ENCODE measurements at places on chromosomes 16 and 17. TPM values are rescaled to one million over a fixed set of nuclear protein-coding genes. Genes with fewer than 3 reads are reported as not detected.

DNA sequence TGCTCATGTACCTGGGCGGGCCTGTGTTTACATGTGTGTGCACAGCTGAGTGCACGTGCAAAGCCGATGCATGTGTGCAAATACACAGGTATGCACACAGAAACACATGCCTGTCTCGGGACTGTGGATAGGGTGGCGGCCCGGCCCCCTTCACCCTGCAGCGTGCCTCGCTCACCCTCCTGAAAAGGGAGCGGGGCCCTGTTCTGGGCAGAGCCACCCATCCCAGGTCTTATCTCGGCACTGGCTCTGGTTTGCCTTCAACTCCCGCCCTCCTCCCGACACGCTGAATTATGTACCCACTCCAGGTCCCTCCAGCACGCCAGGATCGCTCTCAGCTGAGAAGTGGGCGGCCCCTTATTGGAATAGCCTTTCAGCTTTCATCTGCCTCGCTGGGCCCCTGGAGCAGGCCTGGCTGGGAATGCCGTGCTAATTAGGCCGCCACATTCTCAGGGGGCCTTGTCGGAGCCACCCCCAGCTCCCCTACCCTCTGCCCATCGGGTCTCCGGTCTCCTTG, 77.8 kb downstream of the RTN4RL1 start:
- no peak overlapping the region for H3K4me3 ChIP-seq
- no peaks in the 10 kb centered on the region for H3K4me1 ChIP-seq
- no peak for DNase-seq
- no peaks in the 10 kb centered on the region for H3K36me3 ChIP-seq
- H3K27ac ChIP-seq, result no peak overlapping the region

The NTN1 gene
- 2.9 TPM for total RNA-seq

The SALL1 gene
- 1.1 TPM for total RNA-seq

DNA sequence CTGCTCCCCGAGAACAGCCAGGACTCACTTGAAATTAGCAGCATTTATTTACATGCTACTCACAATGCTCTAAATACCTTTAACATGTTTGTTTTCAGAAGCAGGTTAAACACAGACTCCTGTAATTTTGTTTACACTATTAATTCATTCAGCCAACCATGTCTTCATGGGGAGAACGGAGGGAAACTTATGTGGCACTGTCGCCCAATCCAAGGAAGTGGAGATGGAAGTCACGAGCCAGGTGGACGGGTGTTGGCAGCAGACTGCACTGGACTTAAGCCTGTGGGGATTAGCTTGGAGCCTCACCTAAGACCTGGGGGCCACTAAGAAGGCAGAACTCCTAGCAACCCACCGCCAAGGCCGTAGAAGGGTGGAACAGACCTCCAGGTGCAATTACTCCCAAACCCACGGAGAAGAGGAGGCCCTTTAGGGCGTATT, 8.8 kb upstream of the GFAP start:
- H3K4me1 ChIP-seq, result no peaks in the 10 kb centered on the region
- no peaks in the 10 kb centered on the region for H3K36me3 ChIP-seq
- no peak overlapping the region for H3K27ac ChIP-seq
- H3K4me3 ChIP-seq, result no peak overlapping the region

The C16orf46 gene
- total RNA-seq, result 0.08 TPM

DNA sequence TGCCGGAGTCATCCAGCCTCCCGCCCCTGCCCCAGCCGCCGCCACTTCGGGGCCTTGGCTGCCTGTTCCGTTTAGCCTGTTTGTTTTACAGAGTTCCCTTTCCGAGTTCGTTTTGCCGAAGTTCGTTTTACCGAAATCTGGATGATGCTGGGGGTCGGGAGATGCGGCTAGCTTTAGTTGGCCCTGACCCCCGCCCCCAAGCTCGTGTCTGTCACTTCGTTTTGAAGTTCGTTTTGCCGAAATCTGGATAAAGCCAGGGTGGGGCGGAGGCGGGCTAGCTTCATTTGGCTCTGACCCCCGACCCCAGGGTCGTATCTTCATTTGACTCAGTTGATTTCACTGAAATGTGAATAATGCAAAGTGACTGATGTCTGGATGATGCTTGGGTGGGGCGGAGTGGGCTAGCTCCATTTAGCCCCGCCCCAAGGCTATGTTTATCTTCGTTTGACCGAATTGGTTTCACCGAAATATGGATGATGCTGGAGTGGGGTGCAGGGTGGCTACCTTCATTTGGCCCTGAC, 591 bp downstream of the PSMD7 start:
- H3K4me1 ChIP-seq, result peaks cover 22% of the 10 kb centered on the region
- H3K36me3 ChIP-seq, result peaks cover 4% of the 10 kb centered on the region
- DNase-seq, result no peak
- H3K4me3 ChIP-seq, result peak overlapping the region; percentile 88
- H3K27ac ChIP-seq, result peak overlapping the region; percentile 93

DNA sequence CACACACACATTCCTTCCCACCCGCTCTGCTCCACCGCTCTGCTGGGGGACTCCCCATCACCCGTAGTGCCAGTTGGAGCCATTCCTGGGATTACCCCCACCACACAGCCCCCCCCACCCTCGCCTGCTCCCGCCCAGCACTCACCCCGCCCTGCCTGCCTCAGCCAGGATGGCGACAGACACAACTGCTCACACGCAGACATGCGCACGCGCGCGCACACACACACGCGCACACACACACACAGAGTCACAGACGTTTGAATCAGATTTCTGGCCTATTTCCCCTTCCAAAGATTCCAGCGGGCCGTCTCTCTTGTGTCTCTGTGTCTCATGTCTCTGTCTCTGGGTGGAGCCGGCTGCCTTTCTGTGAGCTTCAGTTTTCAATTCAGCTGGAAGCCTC, 4.4 kb downstream of the CACNA1G start:
- peaks cover 14% of the 10 kb centered on the region for H3K4me1 ChIP-seq
- H3K27ac ChIP-seq, result no peak overlapping the region
- no peaks in the 10 kb centered on the region for H3K36me3 ChIP-seq
- DNase-seq, result no peak

DNA sequence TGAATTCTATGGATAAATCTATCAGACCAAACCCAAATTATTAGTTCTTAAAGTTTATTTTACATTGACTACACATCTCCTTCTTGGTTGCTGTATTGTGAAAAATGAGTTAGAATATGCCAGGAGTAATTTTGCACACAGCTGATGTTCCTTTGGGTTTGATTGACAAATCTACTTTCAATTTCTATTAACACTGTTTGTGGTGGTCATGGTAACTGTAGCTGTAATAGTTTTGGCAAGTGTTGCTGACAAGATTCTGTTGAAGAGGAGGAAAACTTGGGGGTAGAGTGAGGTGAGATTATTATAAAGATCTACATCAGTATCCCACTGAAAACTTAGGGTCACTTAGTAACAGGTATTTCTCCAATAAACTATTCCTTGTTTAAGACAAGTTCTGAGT, 30.3 kb downstream of the MRTFB start:
- no peaks in the 10 kb centered on the region for H3K36me3 ChIP-seq
- DNase-seq, result no peak
- peaks cover 63% of the 10 kb centered on the region for H3K4me1 ChIP-seq
- no peak overlapping the region for H3K27ac ChIP-seq
- no peak overlapping the region for H3K4me3 ChIP-seq

DNA sequence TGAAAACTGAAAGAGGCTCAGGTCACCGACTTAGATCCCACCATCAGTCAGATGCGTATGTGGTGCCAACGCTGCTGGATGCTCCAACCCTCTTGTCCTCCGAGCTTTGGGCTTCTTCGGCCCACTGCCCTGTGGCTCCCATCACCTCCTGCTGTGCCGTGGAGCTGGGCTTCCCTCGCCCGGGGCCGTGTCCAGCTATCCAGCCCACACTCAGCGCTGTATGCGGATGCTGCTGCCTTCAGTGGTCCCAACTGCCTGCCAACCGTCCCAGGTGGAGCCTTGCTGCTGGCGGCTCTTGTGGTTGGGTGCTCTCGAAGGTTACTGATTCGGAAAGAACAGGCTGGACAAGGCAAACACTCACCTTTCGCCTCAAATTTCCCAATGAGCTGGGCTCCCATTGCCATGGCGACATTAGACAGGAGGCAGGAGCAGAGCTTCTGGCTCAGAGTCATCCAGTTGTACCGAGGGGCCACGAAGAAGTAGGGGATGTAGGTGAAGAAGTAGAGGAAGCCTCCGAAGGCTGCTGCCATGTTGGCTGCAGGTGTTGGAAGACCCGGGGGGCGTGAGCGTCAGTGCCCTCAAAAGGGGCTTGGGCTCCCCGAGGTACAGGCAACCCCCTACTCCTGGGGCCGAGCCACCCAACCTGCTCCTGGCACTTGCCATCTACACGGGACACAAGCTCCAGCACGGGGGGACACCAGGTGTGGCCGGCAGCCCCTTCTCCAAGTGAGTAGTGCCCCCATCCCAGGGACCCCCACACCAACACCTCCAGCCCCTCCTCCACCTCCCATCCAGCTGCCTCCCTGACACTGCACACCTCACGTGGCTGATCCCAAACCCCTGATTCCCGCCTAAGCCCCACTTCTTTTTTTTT, 32.2 kb downstream of the ABCA3 start:
- no peaks in the 10 kb centered on the region for H3K36me3 ChIP-seq
- no peak overlapping the region for H3K4me3 ChIP-seq
- DNase-seq, result no peak

DNA sequence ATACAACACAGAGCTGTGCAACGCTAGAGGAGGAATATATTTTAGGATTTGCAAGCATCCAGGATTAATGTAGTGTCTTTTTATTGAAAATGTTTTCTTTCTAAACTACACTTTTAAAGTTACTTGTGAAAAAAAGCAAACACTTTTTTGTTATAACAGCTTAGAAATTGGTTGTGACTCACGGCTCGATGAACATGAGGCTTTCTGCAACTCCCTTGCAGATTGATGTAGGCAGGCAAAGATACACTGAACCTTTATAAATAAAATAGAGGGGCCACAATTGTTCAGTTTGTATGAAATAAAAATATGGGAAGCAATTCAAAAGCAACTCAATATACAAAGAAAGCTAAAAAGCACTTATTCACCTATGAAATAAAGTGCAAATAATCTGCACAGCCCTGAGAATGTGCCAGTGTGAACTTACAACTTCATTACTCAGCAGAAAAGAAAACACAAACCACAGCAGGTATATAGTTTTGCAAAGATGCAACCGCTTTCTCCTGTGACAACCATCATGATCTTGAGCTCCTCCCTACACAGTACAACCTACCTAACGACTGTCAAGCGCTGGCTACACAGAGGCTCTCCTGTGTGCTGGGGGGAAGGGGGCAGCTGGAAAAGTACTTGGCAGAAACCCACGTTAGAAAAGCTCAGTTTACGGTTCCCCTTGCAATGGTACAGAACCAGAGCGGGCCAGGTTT, 948 bp downstream of the LUC7L start:
- H3K27me3 ChIP-seq, result no peaks in the 10 kb centered on the region
- peak overlapping the region; percentile 91 for H3K27ac ChIP-seq
- no peaks in the 10 kb centered on the region for H3K36me3 ChIP-seq
- peak overlapping the region; percentile 84 for H3K4me3 ChIP-seq
- peaks cover 6% of the 10 kb centered on the region for H3K4me1 ChIP-seq
- DNase-seq, result no peak

The STX8 gene
- total RNA-seq, result 35.6 TPM

DNA sequence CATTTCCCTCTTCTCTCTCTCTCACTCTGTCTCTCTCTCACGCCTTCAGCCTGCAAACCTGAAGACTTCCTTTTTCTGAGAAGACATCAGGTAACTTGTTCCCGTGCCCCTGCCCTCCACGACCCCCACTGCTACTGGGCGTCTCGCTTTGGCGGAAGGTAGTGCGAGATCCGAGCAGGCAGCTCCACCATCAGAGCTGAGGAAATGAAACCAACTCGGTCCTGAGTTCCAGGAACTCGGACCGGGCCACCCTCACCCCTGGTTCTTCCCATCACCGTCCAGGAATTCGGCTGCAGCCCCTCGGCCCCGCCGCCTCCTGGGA, 585 bp downstream of the MLKL start:
- peaks cover 17% of the 10 kb centered on the region for H3K4me1 ChIP-seq
- H3K36me3 ChIP-seq, result no peaks in the 10 kb centered on the region
- peak overlapping the region; percentile 51 for H3K4me3 ChIP-seq
- peak; percentile 39 for DNase-seq

The ZNF469 gene
- 0.44 TPM for total RNA-seq

The ARMC7 gene
- total RNA-seq, result 2.7 TPM

The CDC6 gene
- 1.6 TPM for total RNA-seq

The GDPD3 gene
- total RNA-seq, result 3.5 TPM

The PIMREG gene
- total RNA-seq, result 0.16 TPM

The TPSB2 gene
- total RNA-seq, result 2.1 TPM

- peaks cover 6% of the 10 kb centered on the region for H3K36me3 ChIP-seq
- DNase-seq, result no peak
- H3K27me3 ChIP-seq, result no peaks in the 10 kb centered on the region
These were observed 22.9 kb downstream of the CLTC start for GRCh38 chr17:59642565-59642964.
